ENCODE measurements at places on chromosomes 7 and 10. TPM values are rescaled to one million over a fixed set of nuclear protein-coding genes. Genes with fewer than 3 reads are reported as not detected.

GRCh38 chr7:74525881-74526280 lies 72.2 kb downstream of the GTF2IRD1 start:
- no peak for DNase-seq

The PNLIPRP2 gene
- not detected for total RNA-seq

The HMX3 gene
- total RNA-seq = not detected

- DNase-seq = peak; percentile 21
Measured at GRCh38 chr7:1979591-1980560, 252.9 kb downstream of the MAD1L1 start.

- no peak for DNase-seq
Measured at GRCh38 chr7:18653381-18654155, 158.0 kb downstream of the HDAC9 start.

DNA sequence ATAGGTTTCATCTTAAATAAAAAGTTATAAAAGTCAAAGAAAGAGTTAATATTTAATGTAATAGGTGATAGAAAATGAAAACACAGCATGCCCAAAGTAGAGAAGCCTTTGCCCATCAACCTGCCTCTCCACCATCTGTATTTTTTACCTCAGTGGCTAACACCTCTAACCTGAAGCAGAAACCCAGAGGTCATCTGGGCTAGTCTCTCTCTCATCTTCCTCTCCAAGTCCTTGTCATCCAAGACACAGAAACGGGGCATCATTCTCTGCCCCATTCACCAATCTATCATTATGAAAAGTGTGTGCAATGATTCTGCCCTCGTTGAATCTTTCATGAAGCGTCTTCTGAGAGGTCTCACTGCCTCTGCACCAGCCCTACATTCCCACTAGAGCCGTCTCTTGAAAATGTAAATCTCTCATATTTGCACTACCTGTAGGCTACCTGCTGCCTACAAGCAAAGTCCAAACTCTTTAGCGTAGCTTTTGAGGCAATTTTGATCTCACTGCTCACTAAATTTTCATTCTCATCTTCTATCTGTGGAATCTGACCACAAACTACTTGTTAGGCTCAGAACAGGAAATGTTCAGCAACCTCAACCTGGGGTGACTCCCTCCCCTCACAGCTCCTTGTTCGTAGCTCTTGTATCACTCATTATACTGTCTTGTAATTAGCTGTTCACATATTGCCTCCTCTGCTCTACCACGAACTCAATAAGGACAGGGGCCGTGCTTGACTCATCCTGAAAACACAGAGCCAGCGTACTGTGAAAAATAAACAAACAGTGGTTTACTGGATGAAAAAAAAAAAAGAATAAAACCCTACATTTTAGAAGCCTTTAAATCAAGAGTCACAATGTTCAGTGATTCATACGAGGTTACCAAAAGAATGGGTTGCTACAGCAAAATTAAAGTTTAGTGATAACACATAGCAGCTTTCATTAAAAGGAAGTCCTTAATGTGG lies 83.1 kb downstream of the CTNNA3 start:
- no peak for DNase-seq

- DNase-seq = no peak
Measured at GRCh38 chr10:35542303-35542702, 62.8 kb upstream of the GJD4 start.

GRCh38 chr10:82910301-82910700 lies 1035.3 kb downstream of the NRG3 start:
- no peak for DNase-seq

The C10orf95 gene
- not detected for total RNA-seq

DNA sequence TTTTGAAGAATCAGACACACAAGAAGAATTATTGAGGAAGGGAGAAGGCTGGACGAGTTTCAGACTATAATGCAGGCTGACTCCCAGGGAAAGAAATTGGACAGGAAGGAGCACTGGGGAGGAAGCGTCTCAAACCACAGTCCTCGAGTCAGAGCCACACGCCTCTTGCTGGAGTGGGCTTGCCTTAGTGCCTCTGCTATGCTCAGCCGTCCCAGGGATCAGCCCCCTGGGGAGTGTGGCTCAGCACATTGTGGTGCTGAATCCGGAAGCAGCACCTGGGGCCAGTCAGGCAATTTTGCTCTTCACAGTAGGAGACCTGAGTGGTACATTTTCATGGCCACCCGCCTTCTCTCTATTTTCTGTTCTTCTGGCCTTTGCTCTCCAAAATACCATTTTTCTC lies 67.4 kb upstream of the SLC35G1 start:
- DNase-seq = no peak

DNA sequence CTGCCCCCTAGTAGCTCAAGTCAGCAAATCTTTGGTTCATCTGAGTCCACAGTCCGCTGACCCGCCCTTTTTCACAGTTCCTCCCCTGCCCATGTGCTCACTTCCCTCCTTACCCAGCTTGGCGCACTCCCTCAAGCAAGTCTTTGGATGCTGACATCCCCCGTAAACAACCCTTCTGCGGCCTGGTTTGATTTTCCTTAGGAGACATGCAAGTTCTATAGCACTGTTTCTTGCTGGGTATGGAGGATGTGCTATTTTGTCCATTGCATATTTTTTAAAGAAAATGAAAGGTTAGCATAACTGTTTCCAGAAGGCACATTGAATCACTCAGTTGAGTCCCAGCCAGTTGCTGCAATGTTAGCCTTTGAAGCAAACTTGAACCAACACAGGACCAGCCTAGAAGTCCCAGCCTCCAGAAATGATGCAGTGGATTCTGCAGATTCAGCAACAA lies 38.2 kb downstream of the HTRA1 start:
- DNase-seq = no peak

DNA sequence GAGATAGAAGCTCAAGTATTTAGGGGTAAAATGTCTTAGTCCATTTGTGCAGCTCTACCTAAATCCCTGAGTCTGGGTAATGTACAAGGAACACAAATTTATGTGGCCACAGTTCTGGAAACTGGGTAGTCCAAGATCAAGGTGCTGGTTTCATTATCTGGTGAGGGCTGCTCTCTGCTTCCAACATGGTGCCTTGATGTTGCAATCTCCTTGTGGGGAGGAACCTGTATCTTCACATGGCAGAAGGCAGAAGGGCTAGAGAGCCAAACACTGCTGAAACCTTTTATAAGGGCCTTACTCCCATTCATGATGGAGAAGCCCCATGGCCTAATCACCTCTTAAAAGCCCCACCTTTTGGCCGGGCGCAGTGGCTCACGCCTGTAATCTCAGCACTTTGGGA lies 8.7 kb upstream of the BAZ1B start:
- no peak for DNase-seq

The PLXNA4 gene
- 19.2 TPM for total RNA-seq

The SPDYE2 gene
- not detected for total RNA-seq

DNA sequence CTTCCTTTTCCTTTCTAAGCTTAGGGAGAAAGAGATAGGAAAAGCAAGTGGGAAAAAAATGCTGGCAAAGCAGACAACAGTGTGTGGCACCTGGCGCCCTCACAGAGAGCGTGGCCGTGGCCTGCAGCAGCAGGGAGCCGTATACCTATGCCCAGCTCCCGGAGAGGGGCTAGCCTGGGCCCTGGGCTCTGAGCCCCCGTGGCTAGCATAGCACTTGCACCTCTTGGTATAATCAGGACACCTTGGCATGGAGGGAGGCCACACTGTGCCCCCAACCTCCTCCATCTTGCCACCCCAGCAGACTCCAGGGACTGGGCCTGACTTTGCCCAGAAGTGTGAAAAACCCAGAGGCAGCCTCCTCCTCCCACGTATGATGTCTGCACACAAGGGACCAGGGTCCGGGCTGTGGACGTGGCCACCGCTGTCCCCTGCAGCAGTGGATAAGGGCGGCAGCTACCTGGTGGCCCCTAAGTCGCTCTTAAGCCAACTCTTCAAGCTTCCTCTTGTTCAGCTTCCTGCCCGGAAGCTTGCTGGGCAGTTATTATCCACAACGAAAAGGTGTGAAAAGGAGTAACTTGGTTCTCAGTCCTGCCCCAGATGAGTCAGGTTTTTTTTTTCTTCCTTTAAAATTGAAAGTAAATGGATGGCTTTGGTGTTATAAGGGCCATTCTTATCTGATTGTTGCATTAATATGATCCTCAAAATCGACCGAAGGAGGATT lies 249.1 kb upstream of the PITRM1 start:
- no peak for DNase-seq

The NUTM2E gene
- 0.10 TPM for total RNA-seq

- DNase-seq = no peak
Measured at GRCh38 chr10:1115607-1115955, 59.4 kb downstream of the WDR37 start.

Measured in left ventricle myocardium superior (tissue), 1 donor.